ENCODE measurements at places on chromosomes 16 and 17.
A peak's percentile ranks its signal among the peaks of the same experiment; 100 is the strongest.

DNA sequence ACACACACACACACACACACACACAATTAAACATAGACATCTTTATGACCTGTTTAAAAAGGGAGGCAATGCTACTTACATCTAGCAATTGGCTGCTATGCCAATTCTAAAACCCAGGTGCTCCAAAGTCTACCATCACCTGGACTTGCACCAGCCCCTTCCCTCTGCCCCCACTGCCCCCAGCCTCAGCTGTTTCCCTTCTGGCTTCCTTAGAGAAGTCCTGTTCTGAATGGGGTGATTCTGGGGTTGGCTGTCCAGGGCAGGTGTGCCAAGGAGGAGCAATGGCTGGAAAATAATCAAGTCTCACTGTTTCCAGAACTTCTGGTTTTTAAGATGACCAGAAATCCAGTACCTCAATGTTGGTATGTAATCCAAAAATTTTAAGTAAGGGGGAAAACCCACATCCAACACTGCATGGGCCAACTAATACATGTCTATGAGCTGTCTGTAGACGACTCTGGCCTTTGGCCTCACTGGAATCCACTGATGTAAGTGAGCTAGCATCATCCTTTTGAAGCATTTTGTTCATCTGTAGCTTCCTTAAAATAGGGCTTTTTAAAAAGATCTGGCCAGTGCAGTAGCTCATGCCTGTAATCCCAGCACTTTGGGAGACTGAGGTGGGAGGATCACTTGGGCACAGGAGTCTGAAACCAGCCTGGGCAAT, 2.1 kb downstream of the IFT20 start:
- peaks cover 18% of the 10 kb centered on the region for H3K4me1 ChIP-seq
- H3K27me3 ChIP-seq, result no peaks in the 10 kb centered on the region

- DNase-seq, result no peak
- no peaks in the 10 kb centered on the region for H3K27me3 ChIP-seq
- H3K36me3 ChIP-seq, result no peaks in the 10 kb centered on the region
- no peaks in the 10 kb centered on the region for H3K4me1 ChIP-seq
These were observed 1.1 kb upstream of the PRPSAP1 start for GRCh38 chr17:76354747-76355310.

- H3K27me3 ChIP-seq, result no peaks in the 10 kb centered on the region
- no peak overlapping the region for H3K27ac ChIP-seq
- no peak for DNase-seq
- no peaks in the 10 kb centered on the region for H3K4me1 ChIP-seq
- H3K36me3 ChIP-seq, result peaks cover 80% of the 10 kb centered on the region
- H3K4me3 ChIP-seq, result no peak overlapping the region
These were observed 25.2 kb downstream of the CEP95 start for GRCh38 chr17:64531955-64532371.

GRCh38 chr16:78815713-78816112, 716.3 kb downstream of the WWOX start:
- H3K36me3 ChIP-seq, result no peaks in the 10 kb centered on the region
- no peak for DNase-seq
- no peaks in the 10 kb centered on the region for H3K27me3 ChIP-seq
- no peak overlapping the region for H3K27ac ChIP-seq
- H3K4me3 ChIP-seq, result no peak overlapping the region

DNA sequence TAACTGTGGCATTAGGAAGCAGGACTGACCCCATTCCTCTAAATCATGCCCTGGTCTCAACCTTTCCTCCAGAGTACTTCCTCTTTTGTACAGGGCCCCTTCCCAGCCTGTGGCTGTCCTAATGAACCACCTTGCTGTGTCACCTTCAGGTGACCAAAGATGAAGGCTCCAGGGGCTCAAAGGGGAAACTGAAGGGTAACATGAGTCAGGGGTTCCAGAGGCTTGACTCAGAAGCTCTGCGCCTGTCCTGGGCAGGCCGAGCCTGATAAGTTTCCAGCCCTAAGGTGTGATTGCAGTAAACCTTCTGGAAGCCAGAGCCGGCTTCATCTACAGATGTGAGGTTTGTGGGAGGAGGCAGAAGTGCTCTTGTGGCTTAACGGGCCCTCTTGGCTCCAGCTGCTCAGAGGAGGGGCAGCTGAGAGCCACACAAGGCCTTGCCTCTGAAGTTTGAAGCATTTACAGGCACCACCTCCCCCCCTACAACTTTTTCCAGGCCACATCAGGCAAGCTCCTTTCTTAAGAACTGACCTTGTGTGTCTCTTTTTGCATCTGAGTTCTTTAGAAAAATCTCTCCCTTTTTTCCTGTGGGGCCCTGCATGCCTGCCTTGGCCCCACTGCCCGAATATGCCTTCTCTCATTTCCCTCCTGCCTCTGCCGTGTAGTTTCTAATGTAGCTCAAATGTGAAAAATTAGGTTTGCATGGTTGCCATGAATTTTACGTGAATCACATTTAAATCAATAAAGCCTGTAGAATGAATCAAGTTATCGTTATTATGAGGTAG, 149.9 kb downstream of the CLEC16A start:
- H3K27ac ChIP-seq, result no peak overlapping the region
- no peak overlapping the region for H3K4me3 ChIP-seq
- H3K27me3 ChIP-seq, result no peaks in the 10 kb centered on the region
- peaks cover 23% of the 10 kb centered on the region for H3K4me1 ChIP-seq
- no peak for DNase-seq

DNA sequence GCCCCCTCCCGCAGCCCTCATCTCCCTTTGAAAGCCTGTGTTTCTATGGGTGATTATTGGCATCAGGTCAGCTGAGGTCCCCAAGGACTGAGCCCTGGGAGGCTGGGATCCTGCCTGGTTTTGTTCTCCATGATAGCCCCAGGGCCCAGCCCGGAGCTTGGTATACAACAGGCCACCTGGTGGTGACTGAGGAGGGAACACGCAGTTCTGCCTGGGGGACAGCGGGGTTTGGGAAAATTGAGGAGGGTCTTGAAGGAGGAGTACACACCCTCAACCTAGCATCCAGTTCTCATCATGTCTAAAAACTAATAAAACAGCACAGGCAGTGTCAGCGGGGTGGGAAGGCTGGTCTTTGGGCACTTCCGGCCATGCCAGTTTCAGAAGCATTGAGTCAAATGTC, 335.1 kb downstream of the CPPED1 start:
- DNase-seq, result no peak
- no peaks in the 10 kb centered on the region for H3K27me3 ChIP-seq
- no peak overlapping the region for H3K27ac ChIP-seq
- no peak overlapping the region for H3K4me3 ChIP-seq

- H3K4me3 ChIP-seq, result no peak overlapping the region
- peaks cover 22% of the 10 kb centered on the region for H3K4me1 ChIP-seq
- no peak for DNase-seq
- H3K36me3 ChIP-seq, result peaks cover 26% of the 10 kb centered on the region
- H3K27ac ChIP-seq, result no peak overlapping the region
These were observed 3.3 kb upstream of the LAT start for GRCh38 chr16:28981517-28981916.

DNA sequence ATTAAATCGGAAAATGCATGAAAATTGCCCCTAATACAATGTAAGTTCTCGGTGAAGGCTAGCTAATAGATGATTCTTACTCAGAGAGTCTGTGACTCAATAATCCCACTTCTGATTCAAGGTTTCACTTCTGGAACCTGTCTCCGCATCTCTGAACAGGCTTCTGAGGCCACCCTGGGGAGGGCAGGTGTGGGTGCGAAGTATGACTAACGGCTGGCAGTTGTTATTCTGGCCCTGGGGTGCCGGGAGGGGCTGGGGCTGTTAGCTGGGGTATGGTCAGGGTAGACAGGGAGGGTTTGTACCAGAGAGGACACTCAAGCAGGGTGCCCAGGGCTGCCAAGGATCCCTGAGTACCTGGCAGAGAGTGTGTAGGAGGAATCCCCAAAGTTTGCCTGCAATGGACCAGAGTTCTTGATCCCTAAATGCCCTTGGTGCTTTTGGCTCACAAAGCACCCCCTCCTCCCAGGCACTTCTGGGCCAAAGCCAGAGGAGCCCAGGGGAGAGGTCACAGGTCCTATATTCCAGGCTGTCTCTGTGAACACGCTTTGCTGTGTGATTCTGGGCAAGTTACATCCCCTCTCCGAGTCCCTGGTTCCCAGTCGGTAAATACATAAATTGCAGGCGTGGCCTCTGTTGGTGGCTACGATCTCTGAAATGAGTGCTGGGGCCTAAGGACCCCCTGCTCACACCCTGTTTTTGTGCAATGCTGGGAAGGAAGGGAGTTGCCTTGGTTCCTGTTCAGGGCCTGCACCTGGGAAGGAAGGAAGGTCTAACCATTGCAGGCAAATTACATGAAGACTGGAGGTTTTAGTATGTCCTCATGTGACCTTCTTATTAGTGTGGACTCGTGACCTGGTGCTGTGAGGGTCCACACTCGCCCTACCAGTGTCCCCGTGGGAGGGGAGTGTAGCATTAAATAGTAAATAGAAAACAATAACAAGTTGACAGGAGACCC, 49.9 kb upstream of the CPNE2 start:
- peaks cover 40% of the 10 kb centered on the region for H3K36me3 ChIP-seq
- peak; percentile 65 for DNase-seq
- peak overlapping the region; percentile 40 for H3K4me3 ChIP-seq
- H3K4me1 ChIP-seq, result peaks cover 59% of the 10 kb centered on the region
- H3K27ac ChIP-seq, result peak overlapping the region; percentile 86

DNA sequence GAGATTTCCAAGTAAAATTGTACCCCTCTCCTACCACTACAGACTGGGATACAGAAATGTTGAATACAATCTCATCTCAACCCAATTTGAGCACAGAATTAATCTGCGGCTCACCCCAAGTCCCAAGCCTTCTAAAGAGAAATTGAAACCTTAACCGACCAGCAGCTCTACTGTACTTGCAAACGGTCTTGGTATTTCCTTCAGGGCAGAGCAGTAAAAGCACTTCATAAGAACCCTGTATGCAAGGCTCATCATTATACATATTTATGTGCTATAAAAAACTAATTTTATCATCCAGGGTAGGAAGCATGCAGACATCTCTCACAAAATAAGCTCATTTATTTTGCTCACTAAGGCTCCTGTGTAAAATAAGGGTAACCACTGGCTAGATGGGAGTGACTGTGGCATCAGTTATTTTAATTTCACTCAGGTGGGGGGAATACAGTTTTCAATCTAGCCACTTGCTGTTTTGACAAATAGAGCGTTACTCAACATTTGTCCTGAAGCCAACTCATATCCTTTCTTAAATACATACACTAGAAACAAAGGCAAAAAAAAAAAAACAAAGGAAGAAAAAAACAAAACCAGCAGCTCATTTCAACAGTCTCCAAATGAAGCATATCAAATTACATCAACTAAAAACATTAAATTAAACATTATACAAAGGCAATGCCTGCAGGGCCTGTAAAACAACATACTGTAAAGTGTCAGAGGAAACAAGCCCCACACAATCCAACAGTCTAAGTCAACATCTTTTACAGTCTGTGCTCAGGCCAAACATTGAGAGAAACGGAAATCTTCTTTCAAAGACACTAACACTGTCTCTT, 65.0 kb downstream of the PARN start:
- no peaks in the 10 kb centered on the region for H3K4me1 ChIP-seq
- no peak for DNase-seq
- no peak overlapping the region for H3K4me3 ChIP-seq
- no peaks in the 10 kb centered on the region for H3K27me3 ChIP-seq
- H3K36me3 ChIP-seq, result no peaks in the 10 kb centered on the region

DNA sequence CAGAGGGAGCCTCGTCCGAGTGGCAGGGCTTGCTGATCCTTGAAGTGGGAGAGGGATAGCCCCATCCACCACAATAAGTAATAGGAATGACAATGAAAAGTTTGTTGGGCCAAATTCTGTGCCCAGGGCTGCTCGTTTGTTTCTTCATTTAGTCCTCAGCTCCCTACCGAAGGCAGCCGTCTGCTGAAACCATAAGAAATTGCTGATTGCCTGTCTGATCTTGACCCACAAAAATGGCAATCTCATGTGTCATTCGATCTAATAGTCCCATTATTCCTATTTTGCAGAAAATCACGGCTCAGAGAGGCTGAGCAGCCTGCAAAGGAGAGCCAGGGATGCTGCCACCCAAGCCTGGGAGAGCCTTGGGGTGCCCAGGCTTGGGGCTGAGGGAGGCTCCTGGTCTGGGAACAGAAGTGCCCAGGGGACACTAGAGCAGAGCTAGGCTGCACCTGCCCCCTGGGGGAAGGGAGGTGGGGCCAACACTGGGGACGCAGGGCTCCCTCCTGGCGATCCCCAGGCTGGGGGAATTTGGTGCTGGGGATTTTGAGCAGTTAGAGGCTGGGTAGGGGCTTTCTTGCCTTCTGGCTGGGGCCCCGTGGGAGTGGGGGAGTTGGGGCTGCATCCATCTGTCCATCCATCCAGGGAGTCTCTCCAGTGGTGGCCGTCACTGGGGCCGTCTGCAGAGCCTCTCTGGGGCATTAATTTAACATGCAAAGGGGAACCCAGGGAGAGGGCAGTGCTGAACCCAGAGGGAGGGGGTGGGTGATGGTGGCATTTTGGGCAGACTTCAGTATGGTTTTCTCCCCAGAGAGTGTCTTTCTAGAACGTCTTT, 53.5 kb downstream of the SOCS1 start:
- H3K4me3 ChIP-seq, result no peak overlapping the region
- H3K4me1 ChIP-seq, result peaks cover 11% of the 10 kb centered on the region
- H3K27me3 ChIP-seq, result no peaks in the 10 kb centered on the region
- DNase-seq, result no peak
- H3K36me3 ChIP-seq, result no peaks in the 10 kb centered on the region
- H3K27ac ChIP-seq, result no peak overlapping the region

DNA sequence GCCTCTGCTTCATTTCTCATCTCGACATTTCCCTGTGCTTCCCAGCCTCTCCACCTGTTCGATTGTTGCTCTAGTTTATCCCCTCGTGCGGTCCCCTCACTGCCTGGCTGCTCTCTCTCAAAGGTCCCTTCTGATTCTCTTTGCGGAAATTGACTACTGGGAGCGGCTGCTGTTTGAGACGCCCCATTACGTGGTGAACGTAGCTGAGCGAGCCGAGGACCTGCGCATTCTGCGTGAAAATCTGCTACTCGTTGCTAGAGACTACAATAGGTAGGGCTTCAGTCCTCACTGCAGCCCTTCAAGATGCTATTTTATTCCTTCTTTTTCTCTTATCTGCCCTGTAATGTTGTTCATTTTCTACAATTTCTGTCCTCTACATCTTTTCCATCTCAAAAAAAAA, 39.4 kb downstream of the DNAH2 start:
- DNase-seq, result no peak
- H3K4me1 ChIP-seq, result no peaks in the 10 kb centered on the region
- H3K27ac ChIP-seq, result no peak overlapping the region
- no peaks in the 10 kb centered on the region for H3K36me3 ChIP-seq

GRCh38 chr17:4588898-4589625, 4.7 kb downstream of the SMTNL2 start:
- H3K36me3 ChIP-seq, result no peaks in the 10 kb centered on the region
- H3K27me3 ChIP-seq, result peaks cover 2% of the 10 kb centered on the region
- no peak overlapping the region for H3K4me3 ChIP-seq
- H3K4me1 ChIP-seq, result peaks cover 3% of the 10 kb centered on the region
